ENCODE measurements at places on chromosomes 16 and 17.

GRCh38 chr16:50457979-50458491 lies 89.2 kb upstream of the BRD7 start:
- DNase-seq, result no peak

GRCh38 chr16:44655-45054 lies 8.8 kb downstream of the POLR3K start:
- no peak for DNase-seq

- peak; percentile 2 for DNase-seq
Observed at GRCh38 chr17:63881935-63882601, at the start of gene GH2. TSS of gene GH2 (minus strand) at chr17:63881944. CDS start at chr17:63881801, 143 bp downstream.

GRCh38 chr17:77840513-77841165 lies 117.9 kb upstream of the TNRC6C start:
- DNase-seq, result no peak

DNA sequence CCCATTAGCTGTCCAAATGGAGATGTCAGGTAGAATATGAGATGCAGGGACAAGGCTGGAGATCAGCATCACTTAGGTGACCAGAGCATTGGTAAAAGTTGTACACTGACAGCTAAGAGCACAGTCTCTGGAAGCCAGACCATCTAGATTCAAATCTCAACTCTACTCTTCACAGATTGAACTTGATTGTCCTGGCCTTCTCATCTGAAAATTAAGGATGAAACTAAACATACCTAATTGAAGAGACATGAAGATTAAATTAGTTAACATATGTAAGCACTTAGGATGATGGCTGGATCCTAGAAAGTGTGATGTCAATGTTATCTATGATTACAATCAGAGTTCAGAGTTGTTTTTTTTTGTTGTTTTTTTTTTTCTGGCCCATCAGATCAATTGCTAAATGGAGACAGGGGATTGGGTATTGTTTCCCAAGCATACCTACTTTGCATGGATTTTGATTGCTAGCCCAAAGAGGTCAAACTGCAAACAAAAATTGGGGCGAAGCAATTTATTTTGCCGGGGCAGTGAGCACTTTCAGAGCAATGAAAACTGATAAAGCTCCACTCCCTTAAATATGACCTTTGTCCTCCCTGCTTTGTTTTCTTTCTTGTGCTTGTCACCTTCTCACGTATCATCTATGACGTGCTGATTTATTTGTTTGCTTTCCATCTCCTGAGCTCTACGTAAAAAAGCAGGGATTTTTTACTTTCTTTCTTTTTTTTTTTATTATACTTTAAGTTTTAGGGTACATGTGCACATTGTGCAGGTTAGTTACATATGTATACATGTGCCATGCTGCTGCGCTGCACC lies 217.6 kb upstream of the CPHXL start:
- no peak for DNase-seq

GRCh38 chr17:81398832-81399411 lies 3.7 kb downstream of the BAHCC1 start:
- DNase-seq, result no peak

GRCh38 chr16:14128097-14128496 lies 57.0 kb downstream of the MRTFB start:
- no peak for DNase-seq

GRCh38 chr16:82829301-82829700 lies 202.5 kb downstream of the CDH13 start:
- DNase-seq, result no peak

GRCh38 chr17:1690544-1691221 lies 6.0 kb upstream of the PRPF8 start:
- DNase-seq, result no peak

GRCh38 chr17:39794249-39794970 lies 56.7 kb downstream of the GRB7 start:
- no peak for DNase-seq

DNA sequence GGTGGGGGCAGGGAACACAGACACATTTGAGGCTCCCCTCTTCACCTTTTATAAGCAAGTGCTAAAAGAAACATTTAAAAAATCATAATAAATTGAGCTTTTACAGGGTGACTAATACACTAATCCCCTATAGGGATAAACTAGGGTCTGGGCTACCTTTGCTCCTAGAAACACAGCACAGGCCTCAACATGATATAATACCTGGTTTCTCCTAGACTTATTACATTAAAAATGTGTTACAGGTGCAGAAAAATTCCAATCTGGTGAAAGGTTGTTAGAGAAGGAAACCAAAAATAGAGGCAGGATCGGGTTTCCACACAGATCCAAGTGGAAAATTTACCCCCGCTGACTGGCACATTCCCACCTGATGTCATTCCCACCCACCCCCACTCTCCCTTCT lies 124.7 kb upstream of the NOG start:
- DNase-seq, result no peak

DNA sequence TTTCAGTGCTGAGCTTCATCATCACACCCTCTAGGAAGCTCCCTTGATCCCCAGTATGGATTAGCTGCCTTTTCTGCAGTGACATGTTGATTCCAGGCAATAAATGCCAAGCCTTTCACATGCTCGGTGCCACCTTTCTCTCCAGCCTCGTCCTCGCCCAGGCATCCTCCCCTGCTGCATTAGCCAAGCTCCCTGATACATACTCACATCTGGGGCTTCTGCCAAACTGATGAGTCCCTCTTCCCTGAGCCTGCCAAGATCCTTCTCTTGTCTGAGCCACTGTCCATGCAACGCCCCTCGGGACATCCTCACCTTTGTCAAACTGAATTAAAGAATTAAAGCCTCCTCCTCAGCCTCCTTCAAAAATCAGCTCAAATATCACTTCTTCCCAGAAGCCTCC lies 538.5 kb upstream of the CDH11 start:
- DNase-seq, result no peak

DNA sequence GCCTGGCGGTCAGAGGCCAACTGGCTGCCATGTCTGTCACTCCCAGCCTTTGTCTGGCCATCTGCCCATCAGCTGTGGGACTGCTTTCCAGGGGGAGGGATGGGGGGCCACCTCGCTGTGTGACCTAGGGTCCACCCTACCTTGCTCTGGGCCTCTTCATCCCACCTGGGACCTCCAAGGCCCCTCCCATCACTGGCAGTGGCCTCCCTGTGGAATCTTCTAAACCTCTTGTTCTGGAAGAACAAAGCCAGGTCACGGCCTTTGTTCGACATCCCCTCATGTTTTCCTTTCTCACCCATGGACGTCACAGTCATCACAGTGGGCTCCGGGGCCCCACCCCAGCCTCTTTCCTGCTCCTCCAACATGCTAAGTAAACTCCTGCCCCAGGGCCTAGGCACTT lies 24.0 kb downstream of the SPNS2 start:
- DNase-seq, result no peak

Data from KG1 (cell line).